ENCODE measurements at places on chromosomes 3 and 15.

GRCh38 chr3:150059729-150060128 is 89.0 kb upstream of the PFN2 start:
- peak; percentile 67 for DNase-seq

- DNase-seq = no peak
Measured at GRCh38 chr3:197749315-197749600, 425 bp upstream of the FYTTD1 start.

- DNase-seq = no peak
Measured at GRCh38 chr3:136387031-136387430, 136.9 kb downstream of the PCCB start.

DNA sequence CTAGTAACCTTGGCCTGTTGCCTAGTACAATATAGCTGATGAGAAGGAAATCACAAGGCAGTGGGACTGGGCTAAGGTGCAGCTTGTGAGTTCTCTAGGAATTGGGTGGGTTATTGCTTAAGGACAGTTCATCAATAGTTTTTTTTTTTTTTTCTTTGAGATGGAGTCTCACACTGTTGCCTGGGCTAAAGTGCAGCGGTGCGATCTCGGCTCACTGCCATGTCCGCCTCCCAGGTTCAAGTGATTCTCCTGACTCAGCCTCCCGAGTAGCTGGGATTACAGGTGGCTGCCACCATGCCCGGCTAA is 11.5 kb downstream of the ACKR2 start:
- no peak for DNase-seq

GRCh38 chr15:23467110-23467600 is 20.1 kb upstream of the GOLGA6L2 start:
- DNase-seq = no peak

GRCh38 chr3:66302288-66302687 is 81.5 kb downstream of the SLC25A26 start:
- no peak for DNase-seq

DNA sequence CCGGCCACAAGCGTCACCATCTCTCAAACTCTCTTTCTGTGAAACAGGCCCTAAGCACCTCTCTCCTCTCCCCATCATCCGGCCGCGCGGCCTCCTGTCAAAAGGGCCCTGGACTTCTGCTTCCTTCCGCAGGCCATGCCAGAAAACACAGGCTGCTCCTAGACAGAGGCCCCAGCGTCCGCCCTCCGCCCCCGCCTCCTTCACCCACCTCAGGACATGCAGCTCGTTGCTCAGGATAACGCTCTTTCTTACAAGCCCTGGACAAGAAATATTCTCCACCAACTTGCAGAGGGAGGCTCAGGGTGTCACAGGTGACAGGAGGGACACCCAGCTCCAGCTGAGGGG is 212.0 kb downstream of the XXYLT1 start:
- no peak for DNase-seq

- DNase-seq = no peak
Measured at GRCh38 chr3:31895471-31895870, 85.6 kb downstream of the OSBPL10 start.

DNA sequence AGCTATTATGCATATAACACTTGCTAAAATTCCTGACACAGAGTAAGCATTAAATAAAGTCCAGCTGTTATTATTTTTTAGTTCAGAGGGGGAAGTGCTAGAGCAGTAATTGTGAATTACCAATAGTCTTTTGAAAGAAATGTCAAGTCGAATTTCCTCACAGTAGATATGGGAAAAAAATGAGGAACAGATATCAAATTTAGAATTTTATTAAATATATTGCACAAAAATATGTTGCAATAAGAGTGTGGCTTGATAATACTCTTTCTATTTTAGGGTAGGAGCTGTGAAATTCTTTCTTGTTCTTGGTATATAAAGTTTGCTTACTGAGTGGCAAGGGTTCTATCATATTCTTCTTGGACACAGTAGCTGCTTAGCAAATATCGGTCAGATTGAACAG is 181.3 kb downstream of the NFKBIZ start:
- no peak for DNase-seq

GRCh38 chr3:127820826-127821313 is 1.4 kb downstream of the MGLL start:
- DNase-seq = no peak

GRCh38 chr3:53250881-53251605 is 4.8 kb downstream of the TKT start:
- no peak for DNase-seq

DNA sequence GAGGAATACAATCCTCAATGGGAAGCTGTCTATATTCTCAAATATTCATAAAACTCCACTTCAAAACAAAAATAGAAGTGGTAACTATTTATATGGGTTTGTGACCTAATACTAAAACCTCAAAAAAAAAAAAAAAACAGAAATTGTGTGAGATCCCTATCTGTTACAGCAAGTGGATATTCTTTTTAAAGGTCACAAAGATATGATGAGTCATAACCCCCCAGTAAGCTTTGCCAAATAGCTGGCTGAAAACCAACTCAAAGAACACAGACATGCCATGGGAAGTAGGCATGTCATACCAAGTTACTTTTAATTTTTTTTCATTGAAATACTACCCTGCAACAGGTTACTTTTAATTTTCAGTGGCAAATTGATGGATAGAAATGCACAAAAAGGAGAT is 62.5 kb downstream of the CBLB start:
- no peak for DNase-seq

- DNase-seq = no peak
Measured at GRCh38 chr15:45331972-45332371, 46.4 kb downstream of the GATM start.

- no peak for DNase-seq
Measured at GRCh38 chr15:70880781-70881180, 11.5 kb downstream of the THAP10 start.

DNA sequence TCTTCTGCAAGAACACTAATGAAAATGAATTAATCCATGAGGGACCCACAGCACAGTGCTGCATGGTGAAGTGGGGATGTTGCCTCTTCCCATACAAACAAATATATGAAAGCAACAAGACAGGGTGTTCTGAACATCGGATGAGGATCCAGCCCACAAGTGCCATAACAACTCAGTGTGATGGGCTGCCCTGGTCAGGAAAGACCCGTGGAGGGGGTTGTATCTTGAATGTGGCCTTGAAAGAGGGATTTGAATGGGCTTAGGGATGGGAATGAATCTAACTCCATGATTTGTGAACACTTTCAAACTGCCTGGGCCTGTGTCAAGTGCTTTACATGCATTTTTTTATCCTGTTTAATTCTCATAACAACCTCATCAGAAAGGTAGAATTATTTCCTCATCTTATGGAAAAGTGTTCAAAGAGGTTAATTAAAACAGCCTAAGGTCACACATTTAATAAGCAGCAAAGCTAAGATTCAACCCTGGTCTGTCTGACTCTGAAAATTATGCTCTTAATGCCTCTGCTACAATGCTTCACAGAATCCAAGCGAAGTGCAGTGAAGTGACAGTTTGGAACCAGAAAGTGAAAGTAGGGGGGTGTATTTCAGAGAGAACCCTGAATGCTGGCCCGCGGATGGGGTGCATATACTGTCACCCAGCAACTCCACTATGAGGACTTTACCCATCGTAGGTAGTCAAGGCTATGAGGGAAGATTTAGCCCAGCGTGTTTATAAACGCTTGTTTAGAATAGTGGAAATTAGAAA is 65.6 kb upstream of the HEG1 start:
- DNase-seq = no peak

DNA sequence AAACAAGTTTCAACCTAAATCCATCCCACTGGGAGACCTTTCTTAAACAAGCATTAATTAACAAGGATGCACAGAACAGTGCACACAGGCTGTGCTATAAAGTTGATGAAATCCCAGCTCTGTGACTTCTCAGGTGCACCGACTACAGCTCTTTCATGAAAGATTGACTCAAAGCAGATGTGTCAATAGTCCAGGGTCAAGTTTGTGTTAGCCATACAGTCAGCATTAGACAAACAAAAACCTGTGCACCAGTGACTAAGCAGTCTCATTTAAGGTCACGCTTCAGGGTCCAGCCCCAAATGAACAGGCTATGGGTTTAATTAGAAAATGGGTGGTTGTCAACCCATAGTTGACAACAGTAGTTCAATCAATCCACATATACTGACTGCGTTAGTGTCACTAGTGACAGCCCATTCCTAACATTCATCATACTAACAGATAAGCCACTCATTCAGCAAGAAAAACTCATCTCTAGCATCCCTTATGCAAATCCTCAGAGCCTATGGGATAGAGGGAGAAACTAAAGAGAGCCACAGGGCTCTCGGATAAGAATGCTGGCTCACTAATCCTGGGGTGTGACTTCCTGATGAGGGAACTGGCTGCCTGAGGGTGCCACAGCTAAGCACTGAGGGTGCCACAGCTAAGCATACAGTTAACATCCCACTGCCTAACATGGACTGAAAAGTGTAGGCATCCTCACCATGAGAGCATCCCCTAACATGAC is 84.1 kb downstream of the WNT5A start:
- no peak for DNase-seq

- DNase-seq = no peak
Measured at GRCh38 chr3:66350601-66351000, 129.8 kb downstream of the SLC25A26 start.

DNA sequence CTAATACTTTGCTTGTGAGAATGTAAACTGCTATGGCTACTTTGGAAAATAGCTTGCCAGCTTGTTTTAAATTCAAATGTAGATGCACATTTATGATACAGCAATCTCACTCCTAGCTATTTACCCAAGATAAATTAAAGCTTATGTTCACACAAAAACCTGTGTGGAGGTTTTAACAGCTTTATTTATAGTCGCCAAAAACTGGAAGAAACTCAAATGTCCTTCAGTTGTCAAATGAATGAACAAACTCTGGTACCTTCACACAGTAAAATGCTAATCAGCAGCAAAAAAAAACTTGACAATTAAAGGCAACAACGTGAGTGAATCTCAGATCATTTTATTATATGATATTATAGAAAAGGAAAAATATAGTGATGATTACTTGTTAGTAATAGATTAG is 248.6 kb upstream of the NECTIN3 start:
- DNase-seq = no peak

DNA sequence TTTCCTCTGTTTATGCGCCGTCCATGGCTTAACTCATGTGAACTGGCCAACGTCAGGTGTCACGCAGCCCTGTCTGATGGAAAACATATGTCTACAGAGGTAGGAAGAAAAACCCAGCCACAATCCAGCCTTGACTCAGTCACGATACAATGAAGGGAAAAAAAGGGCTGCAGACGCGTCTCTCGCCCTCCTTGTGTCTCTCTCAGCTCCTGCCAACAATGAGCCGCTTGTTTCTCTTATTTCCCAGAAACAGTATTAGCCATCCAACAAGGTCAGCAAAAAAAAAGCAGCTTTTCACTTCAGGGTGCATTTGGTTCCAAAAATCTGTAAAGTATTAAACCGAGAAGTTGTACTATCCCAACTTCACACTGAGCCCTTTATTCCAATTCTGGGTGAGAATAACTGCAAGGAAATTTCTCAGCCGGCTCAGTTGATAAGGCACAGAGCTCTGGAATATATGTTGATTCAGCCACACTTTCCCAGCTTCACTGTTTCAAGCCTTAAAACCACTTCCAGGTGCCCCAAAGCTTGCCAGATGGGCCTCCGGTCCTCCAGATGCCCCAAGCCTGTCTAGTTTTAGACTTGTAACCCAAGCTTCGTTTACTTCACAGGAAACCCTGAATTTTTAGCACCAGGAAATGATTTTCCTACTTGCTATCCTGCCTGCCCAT is 79.4 kb downstream of the TM4SF4 start:
- no peak for DNase-seq

DNA sequence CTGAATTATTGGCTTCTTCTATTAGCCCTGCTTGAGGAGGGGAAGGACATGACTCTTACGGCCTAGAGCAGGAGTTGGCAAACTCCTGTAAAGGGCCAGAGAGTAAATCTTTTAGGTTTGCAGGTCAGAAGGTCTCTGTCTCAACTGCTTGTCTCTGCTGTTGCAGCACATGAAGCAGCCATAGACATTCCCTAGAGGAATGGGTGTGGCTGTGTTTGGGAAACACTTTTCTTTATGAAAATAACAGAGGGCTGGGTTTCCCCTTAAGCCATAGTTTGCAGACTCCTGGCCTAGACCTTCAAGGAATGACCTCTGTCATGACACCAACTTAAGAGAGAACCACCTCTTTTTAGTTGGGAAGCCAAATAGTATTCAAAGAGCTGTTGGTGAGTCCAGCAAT is 10.3 kb downstream of the TRAK1 start:
- DNase-seq = no peak

DNA sequence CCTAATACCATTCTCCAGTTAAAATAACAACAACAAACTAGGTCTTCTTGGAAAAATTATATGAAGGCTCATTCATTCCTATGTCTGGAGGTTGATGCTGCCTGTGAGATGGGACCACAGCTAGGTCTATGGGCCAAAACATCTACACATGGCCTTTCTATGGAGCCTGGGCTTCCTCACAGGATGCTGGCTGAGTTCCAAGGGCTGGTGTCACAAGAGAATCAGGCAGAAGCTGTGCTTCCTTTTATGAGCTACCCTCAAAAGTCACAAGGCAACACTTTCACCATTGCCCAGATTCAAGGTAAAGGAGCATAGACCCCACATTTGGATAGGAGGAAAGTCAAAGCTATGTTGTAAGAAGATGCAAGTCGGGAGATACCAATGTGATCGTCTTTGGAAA is 4.6 kb upstream of the RTP2 start:
- no peak for DNase-seq

DNA sequence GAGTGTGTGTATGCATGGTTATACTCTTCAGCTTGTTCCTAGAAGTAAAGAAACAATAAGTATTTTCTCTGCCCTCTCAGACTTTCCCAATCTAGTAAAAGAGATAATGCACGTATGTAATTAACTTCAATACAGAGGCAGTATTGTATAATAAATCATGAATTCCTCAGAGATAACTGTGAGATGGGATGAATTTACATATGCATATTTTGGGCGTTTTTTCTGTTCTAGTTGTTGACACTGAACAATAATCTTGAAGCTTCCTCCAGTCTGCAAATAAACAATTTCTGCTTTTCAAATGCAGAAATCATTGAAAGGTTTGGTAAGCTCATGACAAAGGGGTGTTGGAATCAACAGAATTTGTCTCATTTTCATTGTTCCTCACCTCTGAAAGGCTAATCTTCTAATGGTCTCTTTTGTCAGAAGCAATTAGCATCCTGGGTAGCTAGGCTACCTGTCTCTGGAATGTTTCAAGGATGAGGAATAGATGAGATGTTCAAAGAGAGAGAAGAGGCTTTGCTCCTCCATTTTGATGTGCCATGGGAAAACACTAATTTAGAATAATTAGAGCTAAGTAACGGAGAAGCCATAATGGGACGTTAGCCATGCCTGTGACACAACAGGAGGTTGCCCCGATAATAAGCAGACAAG is 43.3 kb upstream of the SIAH2 start:
- DNase-seq = no peak

Measured in NCI-H1436 treated with DMSO at 0.1 percent for 48 hours (cell line).